ENCODE measurements at places on chromosomes 6 and 20. TPM values are rescaled to one million over a fixed set of nuclear protein-coding genes. Genes with fewer than 3 reads are reported as not detected.

The CTCFL gene
- not detected for total RNA-seq

DNA sequence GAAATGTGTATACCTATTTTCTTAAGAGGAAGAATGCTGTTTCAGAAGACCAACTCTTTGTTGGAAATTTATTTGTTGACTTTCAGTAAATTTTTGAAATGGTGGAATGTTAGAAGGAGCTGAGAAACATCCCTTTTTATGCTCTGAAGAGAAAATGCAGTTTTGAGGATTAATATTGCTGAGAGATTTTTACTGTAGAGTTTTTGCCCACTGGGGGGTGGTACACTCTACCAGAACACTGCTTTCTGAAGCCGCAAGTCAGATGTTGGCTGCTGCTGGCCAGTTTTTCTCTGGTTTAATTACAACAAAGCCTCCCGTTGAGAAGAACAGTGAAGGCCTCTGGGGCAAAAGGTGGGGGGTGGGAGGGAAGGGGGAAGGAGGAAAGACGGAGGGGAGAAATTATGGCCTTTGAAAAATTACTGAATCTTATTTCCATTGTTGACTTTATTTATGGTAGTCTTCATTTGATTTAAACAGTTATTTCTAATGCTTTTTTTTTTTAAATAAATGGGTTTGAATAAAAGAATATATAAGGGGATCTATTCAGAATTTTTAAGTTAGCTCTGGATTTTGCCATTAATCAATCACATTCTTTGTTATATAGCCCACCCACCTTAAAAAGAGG is 3.0 kb downstream of the FLRT3 start:
- no peak overlapping the region for H3K27ac ChIP-seq
- no peaks in the 10 kb centered on the region for H3K4me1 ChIP-seq
- no peaks in the 10 kb centered on the region for H3K36me3 ChIP-seq
- DNase-seq, result no peak

DNA sequence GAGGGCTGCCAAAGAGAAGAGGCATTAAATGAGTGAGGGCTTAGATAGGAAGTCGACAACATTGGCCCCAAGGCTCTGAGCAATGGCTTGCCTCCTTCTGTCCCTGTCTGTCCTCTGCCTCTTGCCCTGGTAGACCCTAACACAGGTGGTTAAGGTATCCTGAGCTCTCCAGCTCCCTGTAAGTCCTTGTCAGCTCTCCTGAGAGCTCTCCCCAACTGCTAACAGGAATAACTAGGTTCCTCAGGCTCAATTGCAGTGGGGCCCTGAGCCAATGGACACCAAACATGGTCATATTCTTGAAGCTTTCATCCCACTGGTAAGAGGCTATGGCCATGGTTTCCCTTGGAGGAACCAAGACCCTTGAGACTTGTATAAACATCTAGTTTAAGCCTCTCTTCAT is 5.0 kb upstream of the CPNE1 start:
- peaks cover 4% of the 10 kb centered on the region for H3K4me1 ChIP-seq
- H3K4me3 ChIP-seq, result no peak overlapping the region
- H3K27ac ChIP-seq, result no peak overlapping the region
- H3K27me3 ChIP-seq, result no peaks in the 10 kb centered on the region
- H3K36me3 ChIP-seq, result peaks cover 65% of the 10 kb centered on the region
- DNase-seq, result no peak

DNA sequence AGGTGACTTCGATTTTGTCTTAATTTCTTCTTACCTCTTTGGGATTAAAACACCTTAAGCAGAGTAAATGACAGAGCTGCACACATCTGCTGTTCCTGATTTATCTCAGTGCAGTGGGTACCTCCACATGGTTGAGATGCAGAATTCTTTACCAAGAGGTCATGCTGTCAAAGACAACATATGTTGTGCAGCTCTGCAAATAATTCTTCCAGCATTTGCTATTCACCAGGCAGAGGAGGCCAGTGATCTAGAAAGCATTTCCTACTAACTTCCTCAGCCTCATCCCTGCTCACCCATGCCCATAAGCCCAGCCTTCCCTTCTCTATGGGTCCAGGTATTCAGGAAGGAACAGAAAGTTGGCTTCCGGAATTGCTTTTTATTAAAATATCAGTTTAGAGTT is 109.3 kb downstream of the THBS2 start:
- H3K27ac ChIP-seq, result no peak overlapping the region
- H3K4me3 ChIP-seq, result no peak overlapping the region
- DNase-seq, result no peak

DNA sequence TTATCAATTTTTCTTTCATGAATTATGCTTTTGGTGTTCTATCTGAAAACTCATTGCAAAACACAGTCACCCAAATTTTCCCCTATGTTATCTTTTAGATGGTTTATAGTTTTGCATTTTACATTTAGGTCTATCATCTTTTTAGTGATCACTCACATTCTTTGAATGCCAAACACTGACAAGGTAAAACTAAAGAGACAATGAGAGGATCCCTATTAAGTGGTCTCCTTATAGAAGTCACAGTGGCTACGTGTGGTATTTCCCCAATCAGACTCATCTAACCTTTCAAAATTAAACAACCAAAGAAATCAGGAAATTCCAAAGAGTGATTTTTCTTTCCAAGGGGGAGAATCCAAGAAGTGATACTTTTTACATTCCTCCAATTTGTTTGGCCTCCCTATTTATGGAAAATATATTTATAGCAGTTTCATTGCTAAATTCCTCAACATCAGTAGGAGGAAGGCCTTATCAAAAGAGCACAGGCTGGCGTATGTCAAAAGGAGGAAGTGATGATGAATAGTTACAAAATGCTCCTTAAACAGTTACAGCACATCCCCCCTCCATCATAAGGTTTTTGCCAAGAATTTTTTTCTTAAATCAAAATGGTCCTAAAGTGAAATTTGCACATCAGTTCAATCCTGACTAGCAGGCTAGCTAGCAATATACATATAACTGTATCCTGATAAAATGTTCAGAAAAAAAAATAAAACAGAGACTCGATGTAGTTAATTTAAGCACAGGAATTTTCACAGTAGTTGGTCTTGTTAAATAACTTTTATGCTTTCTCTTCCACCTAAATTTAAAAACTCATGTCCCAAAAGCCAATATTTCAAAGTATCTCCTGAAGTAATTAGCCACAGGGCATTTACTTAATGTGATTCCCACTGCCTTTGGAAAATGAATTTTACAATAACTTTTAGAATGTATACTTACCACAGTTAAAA is 76.2 kb upstream of the IPCEF1 start:
- DNase-seq, result no peak
- H3K27ac ChIP-seq, result peak overlapping the region; percentile 64
- no peak overlapping the region for H3K4me3 ChIP-seq
- H3K27me3 ChIP-seq, result no peaks in the 10 kb centered on the region

The CALHM5 gene
- 2.1 TPM for total RNA-seq

The HCRTR2 gene
- total RNA-seq, result not detected

DNA sequence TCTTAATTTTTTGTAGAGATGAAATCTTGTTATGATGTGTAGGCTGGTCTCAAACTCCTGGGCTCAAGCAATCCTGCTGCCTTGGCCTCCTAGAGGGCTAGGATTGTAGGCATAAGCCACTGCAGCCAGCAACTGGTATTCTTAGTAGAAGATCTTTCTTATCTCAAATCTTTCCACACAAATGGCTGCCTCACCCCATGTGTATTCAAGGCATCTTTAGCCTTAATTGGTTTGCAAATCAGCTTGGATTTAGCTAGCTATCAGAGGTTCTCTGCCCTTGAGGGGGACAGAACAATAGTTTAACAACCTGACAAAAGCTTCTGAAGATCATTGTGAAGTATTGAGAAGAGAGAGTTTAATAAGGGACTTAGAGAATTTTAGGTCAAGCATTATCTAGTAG is 17.9 kb upstream of the ABRACL start:
- H3K27me3 ChIP-seq, result no peaks in the 10 kb centered on the region
- DNase-seq, result no peak
- no peak overlapping the region for H3K4me3 ChIP-seq
- H3K36me3 ChIP-seq, result no peaks in the 10 kb centered on the region

The C20orf202 gene
- 0.41 TPM for total RNA-seq
